ENCODE measurements at places on chromosomes 11 and 22. TPM values are rescaled to one million over a fixed set of nuclear protein-coding genes. Genes with fewer than 3 reads are reported as not detected.

Gene TRIM51
- polyA plus RNA-seq: not detected

Gene GGTLC2
- not detected for polyA plus RNA-seq

Gene TMEM191C
- polyA plus RNA-seq: 3.9 TPM

Gene OR10A2
- 0.12 TPM for polyA plus RNA-seq

Gene KCNJ5
- 1.2 TPM for polyA plus RNA-seq

Gene C11orf71
- 6.4 TPM for polyA plus RNA-seq

DNA sequence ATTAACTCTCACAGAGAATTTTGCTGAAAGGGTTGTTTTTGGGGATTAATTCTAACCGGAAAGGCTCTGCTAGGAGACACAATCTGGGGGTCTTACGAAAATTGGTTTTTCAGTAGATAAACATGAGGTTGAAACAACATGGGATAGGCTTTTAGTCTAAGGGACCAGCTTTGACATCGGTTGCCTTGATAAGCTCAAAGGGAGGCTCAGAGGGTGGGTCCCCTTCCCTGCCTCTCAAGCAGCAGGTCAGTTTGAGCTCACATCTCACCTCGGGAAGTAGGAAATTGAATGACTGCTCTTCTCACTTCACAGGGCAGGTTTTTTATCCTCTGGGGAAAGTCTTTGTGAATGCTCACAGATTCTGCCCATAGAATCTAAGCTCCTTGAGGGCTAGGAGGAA lies 70.2 kb upstream of the KIRREL3 start:
- no peak for DNase-seq

GRCh38 chr22:38103641-38104040 lies 6.8 kb downstream of the BAIAP2L2 start:
- no peak for DNase-seq

DNA sequence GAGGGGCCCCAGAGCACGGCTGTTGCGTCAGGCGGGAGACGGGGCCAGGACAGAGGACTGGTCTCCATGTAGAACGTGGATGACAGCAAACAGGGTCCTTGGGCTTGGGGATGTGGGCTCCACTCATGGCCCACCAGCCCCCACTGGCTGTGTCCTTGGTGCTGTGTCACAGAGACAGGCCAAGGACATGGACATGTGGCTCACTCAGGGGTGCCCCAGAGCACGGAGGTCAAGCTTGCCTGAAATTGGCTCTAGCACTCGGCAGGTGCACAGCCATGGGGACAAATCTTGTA lies 14.4 kb downstream of the FADS2 start:
- no peak for DNase-seq

DNA sequence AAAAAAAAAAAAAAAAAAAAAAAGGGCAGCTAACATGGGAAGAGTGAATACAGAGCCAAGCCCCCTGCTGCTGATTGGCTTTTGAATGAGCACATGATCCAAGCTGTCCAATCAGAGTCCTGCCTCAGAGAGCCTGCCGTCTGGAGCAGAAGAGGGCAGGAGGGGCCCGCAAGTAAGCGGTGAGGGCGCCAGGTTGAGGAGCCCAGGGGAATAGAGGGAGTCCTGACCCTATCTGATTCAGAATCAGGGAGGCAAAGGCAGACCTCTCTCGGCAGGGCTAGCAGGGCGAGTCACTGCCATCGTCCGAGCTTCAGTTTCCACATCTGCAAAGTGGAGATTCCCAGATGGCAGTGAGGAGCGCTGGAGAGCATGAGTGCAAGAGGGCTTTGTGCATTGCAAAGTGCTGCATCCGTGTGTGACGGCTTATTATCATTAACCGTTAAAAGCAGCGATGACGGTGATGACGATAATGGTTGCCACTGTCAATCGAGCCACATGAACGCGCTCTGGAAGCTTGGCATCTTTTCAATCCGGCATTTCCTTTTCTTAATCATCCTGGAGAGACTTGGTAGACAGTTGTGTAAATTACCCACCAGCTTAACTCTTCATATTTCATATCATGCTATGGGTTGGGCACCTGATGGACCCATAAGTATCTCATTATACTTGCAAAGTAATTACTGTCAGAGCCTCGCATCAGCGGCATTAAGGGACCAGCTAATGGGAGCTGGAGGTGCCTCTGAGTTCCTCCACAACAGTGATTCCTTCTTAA lies 68.6 kb upstream of the ATXN10 start:
- DNase-seq: peak; percentile 45

- DNase-seq: no peak
Observed at GRCh38 chr22:21444701-21445436, 22.3 kb upstream of the TMEM191C start.

Measured in hepatocyte (in vitro differentiated cells).